ENCODE measurements at places on chromosomes 11 and 22. TPM values are rescaled to one million over a fixed set of nuclear protein-coding genes. Genes with fewer than 3 reads are reported as not detected.

DNA sequence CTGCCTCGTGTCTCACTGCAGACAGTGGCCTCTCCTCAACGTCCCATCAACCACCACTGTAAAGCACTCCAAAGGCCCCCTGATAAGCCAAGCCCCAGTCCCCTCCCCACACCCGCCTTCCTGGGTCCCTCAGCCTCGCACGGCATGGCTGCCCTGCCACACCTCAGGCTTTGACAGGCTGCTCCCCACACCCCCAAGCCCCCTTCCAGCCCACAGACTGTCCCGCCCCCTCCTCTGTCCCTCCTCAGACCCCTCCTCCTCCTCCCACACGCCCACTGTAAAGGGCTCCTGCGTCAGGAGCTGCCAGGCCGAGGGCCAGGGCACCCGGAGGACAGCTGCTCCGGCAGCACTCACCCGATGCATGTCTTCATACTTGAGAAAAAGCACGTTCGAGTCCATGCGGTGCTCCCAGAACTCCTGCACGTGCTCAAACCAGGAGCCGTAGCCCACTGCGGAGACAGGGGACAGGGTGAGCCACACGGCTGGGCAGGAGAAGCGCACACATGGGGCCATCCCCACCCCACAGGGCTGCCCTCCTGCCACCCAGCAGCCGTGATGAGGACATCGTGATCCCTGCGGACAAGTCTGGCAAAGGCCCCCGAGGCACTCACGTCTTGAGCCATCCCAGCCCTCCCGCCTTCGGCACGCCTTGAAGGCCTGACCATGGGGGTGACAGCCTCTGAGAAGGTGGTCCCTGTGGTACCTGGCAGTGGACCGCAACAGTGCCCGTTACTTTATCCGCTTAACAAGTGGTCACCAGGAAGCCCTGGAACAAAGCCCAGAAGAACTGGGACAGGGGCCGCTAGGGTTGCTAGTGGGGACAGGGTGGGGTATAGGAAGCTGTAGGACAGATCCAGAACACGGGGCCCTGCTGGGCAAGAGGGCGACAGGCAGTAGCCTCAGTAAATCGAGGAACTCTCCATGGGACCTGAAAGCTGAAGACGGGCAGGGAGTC is 21.5 kb upstream of the EFCAB6 start:
- no peak for DNase-seq

The GTSE1 gene
- 24.2 TPM for total RNA-seq

GRCh38 chr11:104120493-104121137 is 43.3 kb downstream of the PDGFD start:
- DNase-seq: no peak

DNA sequence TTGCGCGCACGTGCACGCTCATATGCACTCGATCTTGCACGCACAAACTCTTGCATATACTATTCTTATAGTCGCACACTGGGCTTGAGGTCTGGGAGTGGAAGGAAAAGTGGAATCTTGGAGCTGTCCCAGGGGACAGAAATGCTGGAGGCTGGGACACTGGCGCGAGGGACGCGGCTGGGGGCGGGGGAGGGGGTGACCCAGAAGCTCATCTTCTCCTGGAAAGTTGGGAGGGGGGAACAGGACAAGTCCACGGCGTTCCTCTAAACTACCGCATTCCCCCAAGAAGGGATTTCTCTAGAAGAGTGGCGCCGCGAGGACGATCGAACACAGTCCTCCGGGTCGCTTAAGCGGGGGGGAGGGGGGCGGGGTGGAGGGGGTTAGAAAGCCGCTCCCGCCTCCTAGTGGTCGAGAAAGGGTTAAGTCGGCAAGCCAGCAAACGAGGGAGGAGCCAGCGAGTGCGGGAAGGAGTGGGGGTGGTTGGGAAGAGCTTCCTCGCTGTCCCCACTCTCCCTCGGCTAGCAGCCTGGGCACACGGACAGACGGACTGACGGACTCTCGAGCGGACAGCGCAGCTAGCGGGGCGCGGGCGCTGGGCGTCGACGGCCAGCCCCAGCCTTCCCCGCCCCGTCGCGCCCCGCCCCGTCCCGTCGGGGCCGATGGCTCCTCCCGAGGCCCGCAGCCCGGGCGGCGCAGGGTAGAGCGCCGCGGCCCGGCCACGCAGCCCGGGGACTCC is at the start of gene RTN4RL2:
TSS of gene RTN4RL2 (plus strand) at position 507 of the 736 bp plus-strand sequence. CDS start 338 bp downstream, outside the sequence.
- peak; percentile 51 for DNase-seq

DNA sequence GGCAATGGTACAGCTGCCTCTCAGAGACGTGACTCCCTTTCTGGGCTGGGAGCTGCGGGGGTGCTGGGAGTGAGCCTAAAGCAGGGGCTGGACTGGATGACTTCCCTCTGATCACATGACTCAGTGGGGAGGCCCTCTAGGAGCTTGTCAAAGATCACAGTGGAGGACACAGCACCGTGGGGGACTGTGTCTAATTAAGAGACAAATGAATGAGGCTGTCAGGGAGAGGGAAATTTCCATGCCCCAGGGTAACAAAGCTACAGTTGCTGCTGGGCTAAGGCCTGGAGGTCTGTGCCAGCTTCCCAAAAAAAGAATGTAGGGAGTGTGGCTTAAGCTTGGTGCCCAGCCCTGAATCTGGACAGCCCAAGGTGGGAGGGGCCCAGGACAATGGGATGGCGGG is 262.8 kb upstream of the PLET1 start:
- no peak for DNase-seq

DNA sequence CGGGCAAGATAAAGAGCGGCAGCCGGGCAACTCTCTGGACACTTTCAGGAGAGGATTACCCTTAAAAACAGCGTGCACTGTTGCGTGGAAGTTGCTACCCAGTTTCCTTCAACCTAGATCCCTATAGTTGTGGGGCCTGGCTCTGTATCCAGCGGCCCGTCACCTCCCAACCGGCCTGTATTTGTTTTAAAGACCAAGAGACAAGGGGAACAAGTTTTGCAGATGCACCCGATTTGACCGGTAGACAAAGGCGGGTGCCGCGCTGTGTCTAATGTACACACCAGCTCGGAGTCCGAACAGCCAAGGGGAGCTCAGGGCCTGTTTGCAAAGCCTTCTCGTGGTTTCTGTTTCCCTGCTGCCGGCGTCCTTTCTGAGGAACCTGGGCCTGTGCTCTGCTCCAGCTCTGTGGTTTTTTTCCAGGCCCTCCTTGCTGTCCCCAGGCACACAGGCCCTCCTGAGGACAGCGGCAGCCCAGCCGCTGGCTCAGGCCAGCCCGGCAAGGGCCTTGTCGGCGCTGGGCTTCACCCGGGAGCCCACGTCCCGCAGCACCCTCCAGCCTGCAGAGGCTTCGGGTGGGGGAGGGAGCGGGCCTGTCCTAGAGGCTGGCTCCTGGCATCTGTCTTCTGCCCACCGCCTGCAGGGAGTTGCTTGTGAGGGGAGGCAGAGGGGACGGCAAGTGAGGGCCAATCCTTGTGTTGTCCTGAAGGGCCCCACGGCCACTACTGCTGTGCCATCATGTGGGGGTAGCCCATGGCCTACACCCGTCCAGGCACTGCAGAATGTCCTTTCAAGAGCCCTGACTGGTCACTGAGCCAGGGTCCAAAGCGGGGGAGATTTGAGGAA is 1.4 kb downstream of the TBX1 start:
- no peak for DNase-seq

- no peak for DNase-seq
Observed at GRCh38 chr11:112966561-112966960, 5.3 kb downstream of the NCAM1 start.

DNA sequence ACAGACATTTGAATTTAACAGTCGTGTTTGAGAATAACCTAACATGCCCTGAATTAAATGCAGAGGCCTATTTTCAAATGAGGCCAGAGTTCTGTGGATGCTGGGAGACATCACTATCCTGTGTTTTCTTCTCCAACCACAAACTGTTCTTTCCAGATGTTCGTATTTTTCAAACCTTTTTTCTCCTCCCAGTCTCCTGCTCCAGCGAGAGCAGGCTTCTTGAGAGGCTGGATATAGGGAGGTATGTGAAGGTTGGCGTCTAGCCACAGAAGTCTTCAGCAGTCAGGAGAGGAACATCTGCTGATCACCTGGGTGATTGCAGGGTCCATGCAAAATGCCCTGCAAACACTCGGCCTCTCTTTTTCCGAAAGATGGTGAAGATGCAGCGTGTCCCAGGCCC is 126.3 kb downstream of the C11orf91 start:
- no peak for DNase-seq

DNA sequence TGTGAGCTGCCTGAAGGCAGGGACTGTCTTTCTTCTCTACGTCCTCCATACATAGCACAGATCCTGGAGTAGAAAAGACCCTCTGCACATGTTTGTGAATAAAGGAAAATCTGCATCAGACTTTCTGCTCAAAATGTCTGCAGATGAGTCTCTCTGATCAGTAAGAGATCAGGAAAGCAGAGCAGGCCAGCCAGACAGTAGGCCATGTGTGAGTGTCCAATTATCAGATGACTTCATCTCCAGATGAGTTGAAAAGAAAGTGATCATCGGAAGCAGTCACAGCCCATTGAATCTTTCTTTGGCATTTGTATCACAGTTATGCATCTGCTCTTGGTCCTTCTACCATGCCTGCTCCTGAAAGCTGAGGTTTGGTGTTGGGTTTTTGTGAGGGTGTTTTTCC is 298.7 kb upstream of the NCAM1 start:
- DNase-seq: no peak

- no peak for DNase-seq
Observed at GRCh38 chr22:22520020-22520656, at the start of gene ZNF280A. Gene ZNF280A (minus strand): TSS chr22:22520270. CDS start chr22:22515630, 4,640 bp downstream.

The GPHA2 gene
- total RNA-seq: 0.41 TPM

The APOL6 gene
- 0.07 TPM for total RNA-seq

The TNNT3 gene
- 0.38 TPM for total RNA-seq
